ENCODE measurements at places on chromosomes 2 and 18. TPM values are rescaled to one million over a fixed set of nuclear protein-coding genes. Genes with fewer than 3 reads are reported as not detected.
A peak's percentile ranks its signal among the peaks of the same experiment; 100 is the strongest.

Gene RSAD2
- total RNA-seq = 36.4 TPM

Gene DSG2
- total RNA-seq = 48.2 TPM

Gene CHST9
- total RNA-seq = 3.4 TPM

Gene ARL4C
- total RNA-seq = 8.4 TPM

Gene CD8B
- total RNA-seq = not detected

Gene SULT6B1
- not detected for total RNA-seq

Gene KIF3C
- 4.1 TPM for total RNA-seq

Gene IDH1
- 122 TPM for total RNA-seq

Gene LIPT1
- 5.8 TPM for total RNA-seq

- DNase-seq = no peak
Measured at GRCh38 chr18:58522132-58522531, 106.8 kb downstream of the ALPK2 start.

GRCh38 chr2:48232351-48232750 is 297.6 kb upstream of the STON1 start:
- DNase-seq = no peak

DNA sequence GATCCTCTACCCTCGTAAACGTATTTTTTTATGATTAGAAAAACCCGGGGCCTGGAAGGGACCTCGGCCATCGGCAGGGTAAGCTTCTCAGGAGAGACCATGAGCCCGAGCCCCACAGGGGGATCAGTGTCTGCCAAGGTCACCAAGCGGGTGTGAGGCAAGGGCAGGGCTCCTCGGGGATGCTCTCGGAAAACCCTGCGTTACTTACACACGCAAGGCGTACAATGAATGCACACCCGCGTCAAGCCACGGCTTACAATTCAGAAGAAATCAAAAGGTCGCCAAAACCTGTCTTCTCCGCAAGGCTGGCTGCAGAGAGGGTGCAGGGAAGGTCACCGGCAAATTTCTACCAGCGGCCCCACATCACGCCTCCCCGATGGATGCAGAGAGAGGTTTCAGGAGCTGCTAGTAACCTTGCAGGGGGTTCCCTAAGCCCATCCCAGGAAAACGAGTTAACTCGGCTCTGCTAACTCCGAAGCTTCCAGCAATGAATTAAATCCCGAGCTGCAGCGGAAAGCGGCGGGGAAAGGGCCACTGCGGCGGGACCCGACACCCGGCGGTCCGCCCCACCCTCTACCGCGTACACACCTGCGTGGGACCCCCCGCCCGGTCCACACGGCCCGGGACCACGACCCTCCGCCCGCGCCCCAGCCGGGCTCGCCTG is 638 bp downstream of the ST3GAL5 start:
- DNase-seq = no peak

- DNase-seq = no peak
Measured at GRCh38 chr2:134705861-134706586, 12.8 kb downstream of the TMEM163 start.

GRCh38 chr2:81050580-81051095 is 746.1 kb upstream of the LRRTM1 start:
- DNase-seq = no peak

DNA sequence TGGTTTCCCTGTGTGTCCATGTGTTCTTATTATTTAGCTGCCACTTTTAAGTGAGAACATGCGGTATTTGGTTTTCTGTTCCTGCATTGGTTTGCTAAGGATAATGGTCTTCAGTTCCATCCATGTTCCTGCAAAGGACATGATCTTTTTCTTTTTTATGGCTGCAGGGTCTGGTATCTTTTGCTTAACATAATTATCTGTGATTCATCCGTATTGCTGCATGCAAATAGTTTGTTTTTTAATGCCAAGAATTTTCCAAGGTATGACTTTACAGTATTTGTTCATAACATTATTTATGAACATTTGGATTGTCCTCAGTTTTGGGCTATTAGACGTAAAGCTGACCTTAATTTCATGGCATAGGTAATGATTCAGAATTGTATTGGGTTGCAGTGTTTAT is 17.8 kb downstream of the GIGYF2 start:
- DNase-seq = no peak

- no peak for DNase-seq
Measured at GRCh38 chr2:232124309-232124708, 162.8 kb downstream of the DIS3L2 start.

DNA sequence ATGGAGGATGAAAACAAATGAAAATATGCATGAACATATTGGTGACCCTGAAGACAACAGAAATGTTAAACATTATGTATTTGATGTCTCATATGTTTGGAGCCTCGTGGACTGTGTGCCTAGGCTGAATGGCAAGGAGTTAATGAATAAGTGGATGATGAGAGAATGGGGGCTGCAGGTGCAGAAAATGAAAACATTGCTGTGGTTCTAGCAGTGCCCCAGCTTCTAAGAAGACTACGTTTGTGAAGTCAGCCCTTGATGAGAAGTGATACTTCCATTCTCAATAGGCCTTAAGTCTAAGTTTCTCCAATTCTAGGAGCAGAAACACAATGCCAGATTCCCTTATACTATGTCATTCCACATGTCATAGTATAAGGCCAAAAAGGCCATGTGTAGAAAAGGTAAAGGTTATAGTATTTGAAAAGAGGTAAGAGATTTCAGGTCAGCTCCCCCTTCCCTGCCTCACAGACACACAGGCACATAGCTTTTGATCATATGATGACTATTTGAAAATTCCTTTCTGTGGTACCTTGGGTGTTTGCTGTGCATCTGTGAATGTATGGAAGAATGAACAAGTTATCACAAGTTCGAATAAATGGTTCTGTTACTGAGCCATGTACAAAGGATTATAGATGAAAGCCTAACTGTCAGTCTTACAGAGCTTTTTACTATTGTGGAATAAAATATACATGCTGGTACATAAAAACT is 280.8 kb downstream of the SETBP1 start:
- no peak for DNase-seq

DNA sequence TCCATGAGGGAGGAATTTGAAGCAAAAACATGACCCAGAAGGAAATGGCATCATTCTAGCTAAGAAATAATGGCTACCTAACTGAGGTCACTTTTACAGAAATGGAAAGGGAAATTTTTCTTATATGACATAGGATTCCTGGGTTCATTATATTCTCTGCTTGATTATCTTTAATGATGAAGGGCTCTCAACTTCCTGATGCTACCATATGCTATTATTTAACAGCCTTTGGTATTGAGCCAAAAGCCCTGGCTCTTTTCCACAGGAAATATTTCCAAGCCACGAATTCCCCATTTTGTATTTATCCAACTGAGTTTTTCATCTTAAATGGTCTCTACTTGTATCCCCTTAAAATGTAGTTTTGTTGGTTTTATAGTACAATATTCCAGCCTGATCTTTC is 63.2 kb upstream of the NPAS2 start:
- no peak for DNase-seq

DNA sequence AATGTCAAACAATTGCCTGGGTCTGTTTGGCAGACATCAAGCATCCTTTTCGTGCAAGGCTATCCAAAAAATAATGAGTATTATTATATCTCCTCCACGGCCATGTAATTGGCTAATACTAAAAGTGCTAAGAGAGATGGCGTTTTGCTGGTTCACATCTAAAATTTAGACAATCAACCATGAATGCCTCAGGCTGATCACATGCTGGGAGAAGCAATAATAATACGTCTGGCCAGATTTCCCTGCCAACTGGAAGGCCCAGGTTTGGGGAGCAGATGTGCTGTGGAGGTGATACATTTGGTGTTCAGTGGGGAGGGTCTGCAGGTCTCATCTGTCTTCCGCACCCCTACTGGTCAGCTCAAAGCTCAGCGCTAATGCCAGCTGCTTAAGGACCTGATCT is 60.3 kb upstream of the CREB1 start:
- no peak for DNase-seq

DNA sequence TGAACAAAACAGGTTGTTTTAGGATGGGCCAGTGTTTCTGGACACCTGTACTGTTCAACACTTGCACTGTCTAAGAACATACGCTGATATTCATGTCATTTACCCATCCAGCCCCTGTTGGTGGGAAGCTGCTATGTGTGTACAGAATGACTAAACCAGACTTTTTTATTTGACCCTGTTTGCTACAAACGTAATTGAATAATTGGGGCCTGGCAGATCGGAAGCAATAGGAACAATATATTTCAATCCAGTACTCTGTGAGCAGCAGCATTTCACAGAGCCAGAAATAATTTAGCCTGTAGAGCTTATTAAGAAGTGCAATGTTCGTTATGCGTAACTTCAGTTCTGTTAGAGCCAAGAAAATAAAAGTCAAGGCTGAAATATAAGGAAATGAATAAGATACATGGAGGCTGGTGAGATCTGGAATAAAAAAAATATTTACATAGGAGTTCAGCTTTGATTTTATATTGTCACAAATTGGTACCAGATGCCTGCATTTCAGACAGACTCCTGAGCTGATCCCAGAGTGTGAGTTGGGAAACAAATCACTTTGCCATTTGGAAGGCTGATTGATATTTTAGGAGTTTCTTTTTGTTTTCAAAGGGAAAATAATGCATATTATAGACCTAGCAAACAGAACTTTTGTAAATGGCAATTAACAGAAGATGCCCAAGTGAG is 19.7 kb downstream of the CABLES1 start:
- no peak for DNase-seq

GRCh38 chr2:65128297-65129190 is 1.4 kb downstream of the RAB1A start:
- DNase-seq = peak; percentile 30

DNA sequence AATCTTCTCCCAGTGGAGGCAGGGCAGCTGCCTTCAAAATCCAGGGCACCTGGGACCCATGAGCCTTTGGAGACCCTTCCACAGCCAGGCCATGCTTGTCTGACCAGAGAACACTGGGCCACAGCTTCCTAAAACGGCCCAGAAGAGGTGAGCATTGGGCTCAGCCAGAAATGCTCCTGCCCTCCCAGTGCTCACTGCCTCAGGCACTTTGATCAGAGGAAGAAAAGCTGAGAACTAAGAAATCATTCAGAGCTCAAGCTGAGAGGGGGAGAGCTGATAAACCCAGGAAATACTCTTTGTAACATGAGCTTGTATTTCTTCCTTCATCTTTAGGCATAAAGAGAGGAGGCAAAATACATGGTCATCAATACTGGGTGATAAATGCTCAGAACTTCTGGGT is 365.5 kb upstream of the KLHL29 start:
- DNase-seq = no peak

DNA sequence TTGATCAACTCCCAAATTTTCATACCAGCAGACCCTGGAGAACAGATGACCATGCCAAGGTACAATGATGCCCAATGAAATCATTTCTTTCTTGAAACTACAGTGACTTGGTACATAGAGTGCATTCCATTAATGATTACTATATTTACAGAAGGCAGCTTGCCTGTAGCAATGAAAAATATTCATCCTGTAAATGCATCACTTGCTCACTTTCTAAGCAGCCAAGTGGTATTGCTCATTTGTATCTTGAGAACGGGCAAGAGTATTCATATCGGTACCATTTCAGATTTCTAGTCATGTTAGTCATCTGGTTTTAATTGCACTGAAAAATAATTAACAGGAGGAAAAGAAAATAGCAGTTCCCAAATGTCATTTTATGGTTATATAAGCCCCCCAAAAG is 59.6 kb downstream of the VIL1 start:
- DNase-seq = no peak

DNA sequence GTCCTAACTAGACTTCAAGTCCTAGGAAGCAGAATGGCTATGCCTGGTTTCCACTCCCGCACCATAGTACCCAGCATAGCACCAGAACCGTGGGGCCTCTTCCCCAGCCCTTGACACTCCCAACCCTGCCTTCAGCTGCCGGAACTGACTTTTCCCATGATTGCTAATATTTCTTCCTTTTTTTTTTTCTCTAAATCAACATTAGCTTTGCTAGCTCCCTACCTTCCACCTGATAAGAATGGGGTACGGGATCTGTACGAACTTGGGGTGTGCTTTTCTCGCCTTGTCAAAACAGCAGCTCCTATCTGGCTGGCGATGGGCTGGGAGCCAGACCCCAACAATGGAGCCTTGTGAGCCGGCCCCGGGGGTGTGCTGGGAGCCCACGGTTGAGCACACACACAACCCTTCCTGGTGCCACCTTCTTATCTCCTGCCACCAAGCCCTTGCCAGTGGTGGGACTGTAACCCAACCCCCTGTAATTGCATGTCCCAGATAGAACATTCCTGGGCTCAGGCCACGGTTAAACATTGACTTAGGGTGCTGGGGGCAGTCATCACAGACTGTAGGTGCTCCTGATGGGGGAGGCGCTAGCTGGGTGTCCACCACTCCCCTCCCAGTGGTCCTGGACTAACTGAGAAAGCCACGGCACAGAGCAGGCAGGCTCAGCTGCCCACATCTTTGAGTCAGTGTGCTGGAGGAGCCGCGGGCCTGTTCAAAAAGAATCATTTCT is 213.0 kb upstream of the HAAO start:
- no peak for DNase-seq

DNA sequence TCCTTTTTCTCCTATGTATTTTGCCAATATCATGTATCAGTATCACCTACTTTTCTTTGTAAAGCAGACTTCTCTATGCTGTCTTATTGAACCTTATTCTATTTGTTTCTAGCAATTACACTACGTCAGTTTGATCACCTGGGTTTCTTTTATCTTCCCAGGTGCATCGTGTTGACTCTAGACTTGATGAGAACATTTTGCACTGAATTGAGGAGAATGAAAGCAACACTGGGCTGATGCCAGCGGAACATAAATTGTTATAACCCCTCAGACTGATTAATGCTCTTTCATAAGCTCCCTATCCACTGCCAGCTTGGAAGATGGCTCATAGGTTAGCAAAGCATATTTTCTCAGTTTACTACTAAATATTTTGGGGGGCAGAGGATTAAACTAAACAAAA is 140.6 kb downstream of the EPHA4 start:
- DNase-seq = no peak

- DNase-seq = no peak
Measured at GRCh38 chr2:231720987-231721966, 13.0 kb downstream of the PTMA start.

GRCh38 chr2:201886504-201886903 is 80.2 kb downstream of the CDK15 start:
- no peak for DNase-seq

DNA sequence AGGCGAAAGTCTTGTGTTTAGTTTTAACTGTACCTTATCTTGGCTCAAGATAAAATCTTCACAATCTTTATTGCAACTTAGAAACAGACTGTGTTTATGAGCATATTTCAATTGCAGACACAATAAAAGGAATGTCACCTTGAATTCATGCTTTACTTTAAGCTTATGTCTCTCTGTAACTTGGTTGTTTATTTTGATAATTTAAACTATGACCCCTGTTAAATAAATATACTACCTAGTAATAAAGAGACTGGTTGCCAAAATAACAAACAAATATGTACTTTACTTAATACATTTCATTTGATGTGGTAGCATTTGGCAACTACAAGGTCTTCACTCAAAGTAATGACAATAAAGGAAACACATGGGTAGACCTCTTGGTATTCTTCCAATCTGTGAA is 202.6 kb downstream of the KCNJ3 start:
- no peak for DNase-seq
